Mesenchymal stem cell (in vitro differentiated cells and primary cell): ENCODE measurements at places on chromosomes 3 and 15.

- no peak for DNase-seq
Observed at GRCh38 chr3:126356373-126357264, 589 bp downstream of the KLF15 start.

- no peak for DNase-seq
Observed at GRCh38 chr3:137285924-137286323, 328.1 kb downstream of the IL20RB start.

- DNase-seq: peak; percentile 97
Observed at GRCh38 chr3:124780761-124781475, 50.7 kb downstream of the UMPS start.

DNA sequence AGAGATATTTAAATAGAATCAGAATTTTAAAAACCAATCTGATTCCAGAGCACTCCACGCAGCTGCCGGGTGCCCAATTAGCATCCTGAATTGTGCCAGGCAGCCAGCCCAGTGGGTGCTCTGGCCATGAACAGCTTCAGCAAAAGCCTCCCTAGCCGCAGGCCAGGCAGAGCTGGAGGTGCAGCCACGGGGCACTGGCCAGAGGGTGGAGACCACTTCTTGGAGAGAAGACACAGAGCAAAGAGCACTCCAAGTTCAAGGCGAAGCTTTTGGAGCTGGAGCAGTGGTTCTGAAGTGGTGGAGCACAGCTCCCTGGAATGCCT, 475.6 kb upstream of the PROK2 start:
- no peak for DNase-seq

DNA sequence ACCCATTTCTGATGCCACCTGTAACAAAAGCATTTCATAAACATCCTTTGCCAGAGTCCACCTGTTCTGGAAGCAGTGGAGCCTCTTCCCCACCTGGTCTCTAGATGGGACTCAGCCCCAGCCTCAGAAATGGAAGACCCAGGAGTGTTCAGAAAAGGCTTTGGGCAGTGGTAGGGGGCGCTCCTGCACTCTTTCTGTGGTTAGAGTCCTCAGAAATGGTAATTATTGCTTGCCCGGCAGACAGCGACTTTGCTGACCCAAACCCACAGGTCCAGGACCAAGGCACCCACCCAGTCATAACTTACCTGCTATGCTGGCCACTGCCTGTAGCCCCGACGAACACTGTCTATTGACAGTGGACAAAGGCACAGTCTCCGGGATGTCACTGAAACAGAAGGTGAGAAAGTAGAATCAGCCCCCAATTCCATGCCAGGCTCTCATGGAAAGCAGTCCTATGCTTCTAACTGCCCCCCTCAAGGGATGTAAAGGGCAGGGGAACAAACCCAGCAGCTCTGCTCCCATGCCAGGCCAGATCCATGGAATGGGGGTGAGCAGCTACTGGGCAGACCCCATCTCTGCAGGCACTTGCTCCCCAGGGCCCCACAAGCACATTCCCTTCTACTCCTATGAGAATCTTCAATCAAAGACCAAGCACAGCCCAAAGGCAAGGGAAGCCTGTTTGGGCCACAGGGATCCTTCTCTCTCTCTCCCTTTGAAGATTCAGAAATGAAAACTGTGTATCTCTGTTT, 5.1 kb downstream of the ACAA1 start:
- DNase-seq: peak; percentile 41

- DNase-seq: no peak
Observed at GRCh38 chr3:99731499-99731898, 86.2 kb upstream of the CMSS1 start.

DNA sequence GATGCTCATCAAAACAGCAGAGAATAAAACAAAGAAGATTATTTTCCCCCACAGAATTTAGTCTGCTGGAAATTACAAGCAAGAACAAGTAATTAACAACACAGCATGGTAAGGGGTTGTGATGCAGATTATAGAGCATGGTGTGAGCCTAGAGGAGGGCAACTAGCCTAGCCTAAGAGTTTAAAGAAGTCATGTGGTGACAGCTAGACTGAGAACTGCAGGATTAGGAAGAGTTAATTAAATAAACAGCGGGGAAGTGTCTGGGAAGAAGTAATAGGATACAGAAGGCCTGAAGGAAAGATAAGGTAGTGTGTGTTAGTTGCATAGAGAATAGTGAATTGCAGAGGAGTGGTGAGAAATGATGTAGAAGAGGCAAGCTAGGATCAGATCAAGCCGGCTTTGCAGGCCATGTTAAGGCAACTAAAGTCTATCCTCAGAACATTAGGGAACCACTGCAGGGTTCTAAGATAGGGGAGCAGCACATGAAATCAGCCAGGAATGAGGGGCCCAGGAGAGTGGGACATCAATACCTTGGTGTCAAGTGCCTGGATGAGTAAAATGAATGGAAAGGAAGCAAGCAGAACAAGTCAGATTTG, 11.9 kb upstream of the PKM start:
- DNase-seq: no peak

DNA sequence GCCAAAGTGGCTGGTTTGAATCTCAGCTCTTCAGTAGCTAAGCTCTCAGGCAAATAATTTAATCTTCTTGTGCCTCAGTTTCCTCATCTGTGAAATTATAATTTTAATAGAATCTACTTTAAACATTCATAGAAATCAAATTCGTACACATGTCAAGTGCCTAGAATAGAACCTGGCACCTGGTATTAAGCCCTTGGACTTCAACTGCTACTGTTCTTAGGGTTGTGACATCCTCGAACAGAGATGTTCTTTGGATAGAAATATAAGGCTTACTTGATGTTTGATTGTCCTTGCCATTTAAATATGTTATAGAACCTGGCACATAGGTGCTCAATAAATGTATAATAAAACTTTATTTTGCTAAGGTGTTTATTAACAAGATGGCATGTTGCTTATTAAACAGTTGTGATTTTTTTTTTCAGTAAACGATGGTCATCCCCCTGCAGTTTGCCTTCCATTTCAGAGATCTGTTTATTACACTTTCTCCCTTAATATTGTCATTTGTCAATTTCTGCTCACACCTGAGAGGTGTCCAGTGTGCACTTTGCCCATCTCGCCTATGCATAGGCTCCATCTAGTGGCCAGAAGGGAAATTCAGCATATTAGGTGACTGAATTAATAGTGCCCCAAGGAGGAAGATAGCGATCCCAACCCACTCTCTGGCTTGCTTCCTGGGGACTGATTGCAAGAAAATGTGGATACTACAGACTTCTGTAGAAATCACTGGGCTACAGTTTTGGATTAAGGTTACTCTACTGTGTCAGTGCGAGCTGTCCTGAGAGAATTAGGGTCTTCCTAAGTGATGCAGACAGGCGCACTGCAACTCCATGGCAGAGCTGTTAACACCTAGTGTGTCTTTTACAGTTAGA, 10.7 kb downstream of the IGF1R start:
- peak; percentile 63 for DNase-seq

GRCh38 chr15:67062369-67062985, 2.9 kb upstream of the SMAD3 start:
- DNase-seq: no peak

DNA sequence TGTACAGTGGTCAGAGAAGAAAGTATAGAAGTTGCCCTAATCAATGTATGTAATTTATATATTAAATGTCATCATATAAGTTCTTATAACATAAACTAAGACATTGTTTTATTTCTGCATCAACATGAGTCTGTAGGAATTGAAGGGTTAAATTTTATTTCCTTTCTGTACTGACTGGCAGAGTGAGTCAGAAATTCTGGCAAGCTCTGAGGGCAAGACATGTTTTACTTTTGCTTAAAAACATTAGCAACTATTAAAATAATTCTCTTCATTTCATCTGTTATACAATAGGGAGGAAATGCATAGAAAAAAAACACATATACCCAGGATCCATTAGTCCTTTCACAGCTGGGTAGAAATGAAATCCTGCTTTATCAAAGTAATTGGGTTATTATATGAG, 171.4 kb upstream of the ALCAM start:
- DNase-seq: peak; percentile 9

GRCh38 chr3:125163739-125164601, 48.6 kb downstream of the SLC12A8 start:
- DNase-seq: peak; percentile 30

- DNase-seq: no peak
Observed at GRCh38 chr3:21877214-21877754, 126.3 kb upstream of the ZNF385D start.

- peak; percentile 6 for DNase-seq
Observed at GRCh38 chr3:79369306-79369705, 398.5 kb downstream of the ROBO1 start.

DNA sequence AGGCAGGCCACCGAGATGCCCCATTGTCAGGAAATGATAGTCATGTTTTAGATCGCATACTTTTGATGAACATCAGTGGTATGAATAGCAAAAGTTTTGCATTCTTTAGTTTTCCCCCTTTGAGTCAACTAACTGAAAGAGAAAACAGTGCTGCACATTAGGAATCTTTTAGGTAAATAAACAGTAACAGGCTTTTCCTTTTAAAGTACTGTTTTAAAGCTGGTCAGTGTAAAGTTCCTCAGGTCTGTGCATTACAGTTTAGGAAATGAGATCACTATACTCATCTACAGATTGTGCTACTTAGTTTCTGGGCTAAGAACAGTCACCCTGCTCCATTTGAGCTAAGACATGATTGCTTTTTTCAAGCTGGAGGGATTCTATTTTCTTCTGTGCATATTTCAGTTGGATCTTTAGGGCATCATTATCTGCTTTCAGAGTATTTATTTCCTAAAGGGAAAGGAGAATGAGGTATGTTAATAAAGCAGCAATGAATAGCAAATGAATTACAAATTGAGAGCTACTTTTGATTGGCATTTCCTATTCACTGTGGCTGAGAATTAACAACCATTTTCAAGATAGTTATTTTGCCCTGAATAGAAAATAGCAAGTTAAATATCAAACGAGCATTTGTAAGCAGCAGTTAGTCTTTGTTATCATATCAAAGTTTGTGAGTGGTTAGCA, 36.5 kb downstream of the FAM98B start:
- DNase-seq: peak; percentile 32

DNA sequence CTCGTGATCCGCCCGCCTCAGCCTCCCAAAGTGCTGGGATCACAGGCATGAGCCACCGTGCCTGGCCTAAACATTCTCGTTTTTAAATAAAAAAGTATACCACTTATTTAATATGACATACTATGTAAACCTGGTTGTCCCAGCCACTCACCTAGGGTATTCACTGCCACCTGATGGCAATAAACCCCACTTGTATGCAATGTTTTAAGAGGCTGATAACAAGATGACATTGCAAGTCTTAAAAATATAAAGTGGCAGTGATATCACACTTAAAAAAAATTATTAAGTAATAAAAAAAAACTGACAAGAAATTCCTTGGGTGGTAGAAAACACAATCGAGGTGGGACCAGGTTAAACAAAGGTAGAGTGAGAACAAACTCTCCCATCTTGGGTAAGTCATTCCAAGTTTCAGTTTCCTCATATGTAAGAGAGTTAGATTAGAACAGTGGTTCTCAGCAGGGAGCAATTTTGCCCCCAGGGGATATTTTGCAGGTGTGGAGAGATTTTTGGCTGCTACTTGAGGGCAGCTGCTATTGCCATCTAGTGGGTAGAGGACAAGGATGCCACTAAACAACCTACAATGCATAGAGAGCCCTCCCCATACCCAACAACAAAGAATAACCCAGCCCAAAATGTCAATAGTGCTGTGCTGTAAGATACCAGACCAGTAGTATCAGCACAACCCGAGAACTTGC, 14.5 kb downstream of the ARF4 start:
- no peak for DNase-seq

DNA sequence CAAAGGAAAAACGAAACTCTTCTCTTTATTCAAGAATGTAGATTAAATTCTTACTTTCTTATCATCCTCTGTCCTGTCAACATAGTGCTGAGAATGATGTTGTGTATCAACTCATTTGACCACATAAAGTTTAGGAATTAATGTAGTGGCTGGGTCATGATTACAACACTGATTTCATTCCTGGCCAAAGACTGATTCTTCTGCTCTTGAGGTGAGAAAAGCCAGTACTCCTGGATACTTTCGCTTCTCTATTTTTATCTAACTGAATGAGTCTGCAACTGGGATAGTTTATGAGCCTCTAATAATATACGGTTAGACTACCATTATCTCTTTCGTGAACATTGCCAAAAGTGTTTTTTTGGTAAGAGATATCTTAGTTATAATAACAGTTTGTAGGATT, 173.0 kb downstream of the LPP start:
- peak; percentile 31 for DNase-seq

GRCh38 chr15:43789409-43789808, 2.7 kb upstream of the SERF2 start:
- DNase-seq: no peak

GRCh38 chr15:72358650-72359171, 17.1 kb downstream of the HEXA start:
- DNase-seq: peak; percentile 29

- DNase-seq: no peak
Observed at GRCh38 chr3:55617385-55617784, 130.3 kb upstream of the WNT5A start.

DNA sequence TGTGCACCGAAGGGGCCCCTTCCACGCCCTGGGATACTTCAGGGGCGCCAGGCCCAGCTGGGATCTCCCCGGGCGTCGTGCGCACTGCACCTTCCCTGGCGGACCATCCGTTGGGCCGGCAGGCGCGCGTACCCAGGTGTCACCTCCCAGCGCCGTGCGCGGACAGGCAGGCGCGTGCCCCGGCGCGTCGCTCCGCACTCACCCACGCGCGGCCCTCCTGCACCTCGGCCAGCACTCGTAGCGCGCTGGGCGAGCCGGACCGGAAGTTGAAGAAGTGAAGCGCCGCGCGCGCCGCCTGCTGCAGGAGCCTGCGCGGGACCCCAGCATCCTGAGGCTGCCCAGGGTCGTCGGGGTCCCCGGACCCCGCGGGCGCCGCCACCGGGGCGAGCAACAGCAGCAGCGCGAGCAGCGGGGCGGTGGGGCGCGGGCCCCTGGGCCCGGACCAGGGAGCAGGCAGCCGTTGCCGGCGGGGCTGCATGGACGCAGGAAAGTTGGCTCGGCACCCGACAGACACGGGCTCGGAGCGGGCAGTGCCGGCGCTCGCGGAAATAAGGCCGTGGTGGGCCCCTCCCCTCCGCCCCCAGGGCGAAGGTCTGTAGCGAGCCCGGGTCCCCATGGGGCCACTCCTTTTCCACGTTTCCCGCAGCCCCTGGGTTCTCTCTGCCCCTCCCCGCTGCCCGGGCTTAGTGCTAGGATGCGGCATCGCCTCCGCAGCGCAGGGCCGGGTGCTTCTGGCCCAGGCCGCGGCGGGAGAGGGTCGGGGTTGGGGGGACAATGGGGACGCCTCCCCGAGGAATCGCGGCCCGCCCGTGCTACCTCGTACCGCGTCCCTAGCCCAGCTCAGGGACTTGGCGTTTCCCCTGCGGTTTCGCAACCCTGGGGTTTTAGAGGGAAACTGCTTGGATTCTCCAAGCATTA, at the start of gene RARRES1:
TSS of gene RARRES1 (minus strand) at position 520 of the 918 bp plus-strand sequence. CDS start at position 478, 42 bp downstream.
- peak; percentile 75 for DNase-seq

DNA sequence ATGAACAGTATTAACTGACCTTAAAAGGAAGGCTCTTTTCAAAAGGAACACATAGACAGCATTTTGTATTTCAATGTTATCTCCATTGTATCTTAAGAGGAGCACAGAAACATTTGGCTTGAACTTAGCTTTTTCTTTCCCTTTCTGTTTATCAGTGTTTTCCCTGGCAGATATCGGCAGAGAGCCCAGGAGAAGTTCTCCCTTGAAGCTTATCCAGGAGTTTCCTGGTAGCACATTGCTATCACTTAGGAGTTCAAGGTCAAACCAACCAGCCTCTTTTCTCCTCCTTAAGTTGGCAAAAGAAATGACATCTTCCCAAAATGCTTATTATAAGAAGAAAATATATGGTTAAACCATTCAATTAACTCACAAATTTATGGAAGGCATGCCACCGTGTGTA, 344.6 kb upstream of the UBE2E2 start:
- DNase-seq: no peak
